CD4-positive, alpha-beta T cell treated with Interleukin-17A for 4 hours (primary cell): ENCODE measurements at places on chromosomes 6 and 20.
A peak's percentile ranks its signal among the peaks of the same experiment; 100 is the strongest.

- DNase-seq = no peak
Observed at GRCh38 chr6:97110149-97110548, 172.9 kb downstream of the MMS22L start.

GRCh38 chr6:34723203-34723602 lies 26.6 kb upstream of the ILRUN start:
- no peak for DNase-seq

DNA sequence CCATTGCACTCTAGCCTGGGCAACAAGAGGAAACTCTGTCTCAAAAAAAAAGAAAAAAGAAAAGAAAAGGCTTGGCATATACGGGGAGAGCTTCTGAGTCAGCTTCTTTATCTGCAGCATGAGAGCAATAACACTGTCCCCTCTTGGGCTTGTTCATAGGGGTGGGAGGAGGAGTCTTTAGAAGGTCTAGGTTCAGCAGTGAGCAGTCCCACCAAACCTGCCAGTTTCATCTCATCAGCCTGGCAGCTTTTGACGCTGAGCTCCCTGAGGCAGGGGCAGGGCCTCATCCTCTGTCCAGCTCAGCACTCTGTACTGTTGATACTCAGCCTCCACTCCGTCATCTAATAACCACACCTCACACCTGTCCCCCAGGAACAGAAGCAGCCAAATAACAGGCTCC lies 5.6 kb upstream of the C6orf132 start:
- no peak for DNase-seq

- DNase-seq = no peak
Observed at GRCh38 chr6:89269252-89269651, 45.8 kb downstream of the GABRR2 start.

- no peak for DNase-seq
Observed at GRCh38 chr20:53412577-53413185, 181.0 kb downstream of the ZNF217 start.

DNA sequence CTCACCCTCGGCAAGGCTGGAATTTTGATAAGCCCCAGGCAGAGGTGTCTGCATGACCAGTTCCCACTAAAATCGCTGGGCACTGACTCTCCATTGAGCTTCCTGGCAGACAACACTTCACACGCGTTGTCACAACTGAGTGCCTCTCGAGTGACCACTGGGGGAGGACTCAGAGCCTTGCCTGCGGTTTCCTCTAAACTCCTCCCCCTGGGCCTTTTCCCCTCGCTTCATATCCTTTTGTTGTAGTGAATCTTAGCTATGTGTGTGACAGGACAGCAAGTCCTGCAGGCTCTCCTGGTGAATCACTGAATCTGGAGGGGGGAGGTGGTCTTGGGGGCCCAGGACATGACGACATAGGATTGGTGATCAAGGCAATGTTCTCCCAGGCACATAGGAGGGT lies 670.8 kb downstream of the PRKN start:
- no peak for DNase-seq

- no peak for DNase-seq
Observed at GRCh38 chr6:133468591-133468990, 227.4 kb downstream of the EYA4 start.

- no peak for DNase-seq
Observed at GRCh38 chr6:79184086-79184485, 50.4 kb downstream of the HMGN3 start.

DNA sequence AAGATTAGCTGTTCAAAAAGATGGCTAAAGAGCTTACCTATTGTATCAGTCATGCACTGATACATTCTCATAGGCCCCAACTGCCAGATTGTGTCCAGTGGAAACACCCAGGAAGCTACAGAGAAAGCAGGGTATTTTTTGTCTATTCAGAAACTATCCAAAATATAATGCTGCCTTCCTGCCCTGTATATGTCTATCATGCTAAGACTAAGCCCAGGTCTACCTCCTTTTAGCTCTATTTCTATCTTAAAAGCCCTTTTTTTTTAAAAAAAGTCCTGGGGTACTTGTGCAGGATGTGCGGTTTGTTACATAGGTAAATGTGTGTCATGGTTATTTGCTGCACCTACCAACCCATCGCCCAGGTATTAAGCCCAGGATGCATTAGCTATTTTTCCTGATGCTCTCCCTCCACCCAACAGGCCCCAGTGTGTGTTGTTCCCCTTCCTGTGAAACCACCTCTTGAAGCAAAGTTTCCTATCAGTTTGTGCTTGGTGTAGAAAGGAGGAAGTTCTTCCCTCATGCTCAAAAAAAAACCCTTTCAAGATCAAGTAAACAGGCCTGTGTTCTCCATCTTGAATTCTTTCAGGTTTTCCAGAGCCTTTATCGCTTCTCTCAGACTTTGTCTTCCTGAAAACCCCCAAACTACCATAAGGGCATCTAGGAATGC lies 514 bp downstream of the DEFB129 start:
- DNase-seq = peak; percentile 15

DNA sequence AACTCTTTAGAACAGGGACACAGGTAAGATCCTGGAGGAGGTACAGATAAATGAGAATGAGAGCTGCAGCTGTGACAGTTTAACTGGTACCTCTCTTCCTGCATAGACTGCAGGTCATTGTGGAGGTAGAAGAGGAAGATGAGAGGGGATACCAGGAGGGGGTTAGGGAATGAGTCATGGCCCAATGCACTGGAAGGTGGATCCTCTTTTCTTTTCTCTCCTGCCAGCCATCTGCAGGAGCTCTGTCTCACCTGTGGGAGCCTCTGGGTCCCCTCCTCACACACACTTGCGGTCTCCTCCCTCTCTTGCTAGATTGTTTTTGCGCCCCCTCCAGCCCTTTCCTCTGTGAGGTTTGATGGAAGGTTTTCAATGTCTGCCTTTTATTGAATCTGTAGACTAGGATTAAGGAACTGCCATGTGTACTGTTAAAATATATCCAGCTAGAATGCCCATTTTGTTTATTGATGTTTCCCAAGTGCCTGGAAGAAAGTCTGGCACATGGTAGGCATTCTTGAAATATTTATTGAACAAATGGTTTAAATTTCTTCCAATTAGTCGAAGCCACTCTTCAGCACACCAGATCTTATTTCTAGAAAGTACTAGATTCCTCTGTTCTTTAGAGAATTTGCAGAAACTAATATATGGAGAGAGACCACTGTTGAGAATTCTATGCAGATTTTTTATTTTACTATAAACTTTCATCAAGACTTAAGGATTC lies 13.0 kb downstream of the C6orf163 start:
- no peak for DNase-seq

DNA sequence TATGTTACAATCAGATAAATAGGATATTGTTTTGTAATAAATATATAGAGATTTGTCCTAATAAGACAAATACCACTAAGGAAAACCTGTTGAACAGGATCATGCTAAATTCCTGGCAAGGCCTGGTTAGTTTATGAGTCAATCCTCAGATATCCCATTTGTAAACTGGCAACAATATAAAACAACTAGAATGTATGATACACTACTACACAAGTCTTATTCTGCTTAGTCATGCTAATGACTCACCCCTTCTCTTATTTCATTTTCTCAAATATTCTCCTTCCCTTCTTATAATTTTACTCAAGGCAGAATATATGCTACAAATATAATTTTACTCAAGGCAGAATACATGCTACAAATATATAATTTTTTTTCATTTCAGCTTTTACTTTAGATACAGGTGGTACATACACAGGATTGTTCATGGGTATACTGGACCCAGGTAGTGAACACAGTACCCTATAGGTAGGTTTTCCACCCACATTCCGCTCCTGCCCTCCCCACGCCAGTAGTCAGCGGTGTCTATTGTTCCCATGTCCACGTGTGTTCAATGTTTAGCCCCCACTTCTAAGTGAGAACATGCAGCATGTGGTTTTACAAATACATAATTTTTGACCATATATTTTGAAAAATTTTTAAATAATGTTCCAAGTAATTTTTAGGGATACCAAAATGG lies 6.3 kb downstream of the OSER1 start:
- DNase-seq = no peak

DNA sequence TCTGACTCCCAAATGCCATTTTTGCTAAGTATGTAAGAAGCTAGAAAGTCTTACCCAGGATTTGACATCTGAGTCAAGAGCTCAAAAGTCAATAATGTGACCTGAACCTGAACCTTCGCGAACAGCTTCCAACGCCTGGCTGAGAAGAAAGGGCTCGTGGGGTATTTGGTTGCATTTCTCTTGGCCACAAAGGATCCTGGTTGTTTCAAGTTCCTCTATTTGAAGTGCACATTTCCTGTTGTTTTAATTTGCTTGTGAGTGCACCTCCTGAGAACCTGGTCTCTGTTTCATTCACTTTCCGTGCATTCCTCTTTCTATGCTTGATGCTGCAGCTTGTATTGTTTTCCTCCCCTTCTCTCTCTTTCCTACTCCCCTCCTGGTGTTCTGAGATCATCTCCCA lies 212.5 kb downstream of the FOXA2 start:
- no peak for DNase-seq

DNA sequence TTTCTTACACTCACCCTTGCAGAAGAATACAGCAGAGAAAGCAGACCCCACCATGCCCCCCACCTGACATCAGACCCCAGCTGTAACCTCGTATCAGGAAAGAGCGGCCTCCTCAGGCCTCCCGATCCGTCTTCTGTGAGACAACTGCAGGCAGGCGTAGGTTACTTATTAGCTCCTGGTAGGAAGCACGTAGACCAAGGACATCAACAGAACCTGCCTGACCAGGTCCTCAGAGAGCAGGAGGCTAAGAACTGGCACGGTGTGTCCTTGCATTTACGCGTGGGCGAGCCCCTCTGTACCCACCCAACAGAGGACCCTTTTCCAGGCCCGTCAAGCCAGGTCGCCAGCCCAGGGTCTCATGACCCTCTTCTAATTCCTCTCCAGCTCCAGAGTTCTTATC lies 51.0 kb downstream of the ABHD12 start:
- DNase-seq = no peak

DNA sequence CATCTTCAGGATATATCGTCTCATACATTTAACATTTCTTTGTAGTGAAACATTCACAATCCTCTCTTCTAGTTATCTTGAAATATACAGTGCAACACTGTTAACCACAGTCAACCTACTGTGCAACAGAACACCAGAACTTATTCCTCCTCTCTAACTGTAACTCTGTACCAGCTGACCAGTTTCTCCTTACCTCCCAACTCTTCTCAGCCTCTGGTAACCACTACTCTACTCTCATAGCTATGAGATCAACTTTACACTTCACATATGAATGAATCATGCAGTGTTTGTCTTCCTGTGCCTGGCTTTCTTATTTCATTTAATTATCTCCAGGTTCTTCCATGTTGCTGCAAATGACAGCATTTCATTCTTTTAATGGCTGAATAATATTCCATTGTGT lies 337.6 kb downstream of the BTBD9 start:
- DNase-seq = no peak

DNA sequence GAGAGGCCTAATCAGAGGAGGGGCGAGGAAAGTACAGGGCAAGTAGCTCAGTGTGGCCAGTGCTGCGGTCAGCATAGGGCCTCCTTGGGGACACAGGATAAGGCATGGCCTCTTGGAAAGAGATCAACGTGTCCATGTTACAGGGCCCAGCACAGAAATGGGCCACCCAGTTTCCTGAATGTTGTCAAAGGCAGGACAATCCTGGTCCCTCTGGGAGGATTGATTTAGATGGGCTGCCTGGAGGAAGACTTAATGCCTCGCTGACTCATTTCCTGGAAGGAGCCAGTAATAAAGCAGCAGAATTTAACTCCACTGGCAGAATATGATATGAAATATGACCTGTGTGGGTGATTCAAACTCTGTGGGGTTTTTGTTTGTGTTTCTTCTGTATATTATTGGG lies 16.6 kb downstream of the DDO start:
- DNase-seq = no peak

DNA sequence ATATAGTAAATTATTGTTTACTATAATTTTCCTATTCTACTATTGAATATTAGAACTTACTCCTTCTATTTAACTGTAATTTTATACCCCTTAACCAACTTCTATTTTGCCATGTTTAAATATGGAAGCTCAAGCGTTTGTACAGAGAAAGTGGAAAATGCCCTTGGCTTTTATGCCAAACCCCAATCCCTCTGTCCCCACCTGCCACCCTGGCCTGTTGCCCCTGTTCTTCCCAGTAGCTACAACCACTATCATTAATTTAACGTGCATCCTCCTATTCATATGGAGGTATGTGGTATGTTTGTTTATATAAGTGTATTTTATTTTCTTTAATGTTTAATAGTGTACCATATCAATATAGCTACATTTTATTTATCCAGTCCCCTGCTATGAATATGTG lies 58.1 kb downstream of the ASXL1 start:
- DNase-seq = no peak

DNA sequence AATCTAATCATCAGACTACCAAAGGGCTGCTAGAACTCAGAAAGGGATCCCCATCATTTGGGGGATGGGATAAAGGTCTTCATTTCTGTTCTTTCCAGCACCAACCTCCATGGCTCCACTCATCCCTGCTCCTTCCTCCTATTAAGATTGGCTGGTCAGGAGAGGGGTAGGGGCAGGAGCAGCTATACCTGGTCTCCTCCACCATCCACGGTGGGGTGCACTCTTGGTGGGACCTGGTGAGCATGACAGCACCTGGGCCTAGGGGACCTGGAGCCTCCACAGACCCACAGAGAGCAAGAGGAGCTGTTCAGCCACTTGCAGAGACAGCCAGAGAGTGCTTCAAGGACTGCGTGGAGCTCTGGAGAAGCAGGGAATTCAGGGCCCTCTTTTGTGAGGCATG lies 6.1 kb upstream of the ULBP2 start:
- DNase-seq = no peak

GRCh38 chr20:61288331-61288784 lies 36.3 kb downstream of the CDH4 start:
- DNase-seq = no peak

- DNase-seq = no peak
Observed at GRCh38 chr6:137880746-137881521, 13.9 kb downstream of the TNFAIP3 start.

- no peak for DNase-seq
Observed at GRCh38 chr6:159093609-159094443, 49.0 kb upstream of the TAGAP start.

DNA sequence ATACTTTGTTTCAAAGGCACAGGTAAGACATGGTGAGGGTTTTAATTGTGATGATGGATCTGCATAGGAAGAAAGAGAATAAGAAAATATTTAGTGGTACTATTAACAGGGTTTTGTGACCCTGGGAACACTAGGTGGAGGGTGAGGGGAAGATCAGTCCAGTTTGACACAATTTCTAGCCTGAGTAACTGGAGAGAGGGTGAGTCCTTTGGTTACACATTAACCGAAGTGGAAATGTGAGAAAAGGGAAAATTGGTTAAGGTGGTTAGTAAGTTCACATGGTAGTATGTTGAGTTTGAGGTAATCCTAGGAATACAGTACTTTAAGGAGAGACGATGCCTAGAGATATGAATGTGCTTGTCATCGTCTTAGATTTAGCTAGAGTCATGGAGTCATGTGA lies 54.8 kb upstream of the POU3F2 start:
- no peak for DNase-seq
